ENCODE measurements at places on chromosomes 5 and 9.
A peak's percentile ranks its signal among the peaks of the same experiment; 100 is the strongest.

DNA sequence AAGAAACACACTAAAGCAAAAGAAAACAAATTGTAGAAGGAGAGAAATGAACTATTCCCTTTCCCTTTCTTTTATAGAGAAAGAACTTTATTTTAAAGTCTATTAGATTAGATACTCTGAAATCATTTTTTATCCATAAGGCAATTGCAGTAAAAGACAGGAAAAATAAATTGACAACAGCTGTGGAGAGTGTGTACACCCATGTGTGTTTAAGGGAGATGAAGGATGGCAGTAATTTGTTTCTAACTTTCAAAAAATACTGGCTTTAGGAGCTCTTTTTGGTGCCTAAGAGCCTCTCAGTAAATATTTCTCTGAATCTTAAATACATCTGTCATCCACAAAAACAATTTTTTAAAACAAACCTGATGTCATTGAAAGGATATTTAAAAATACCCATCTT, 18.3 kb upstream of the ARL14EPL start:
- no peak for DNase-seq

DNA sequence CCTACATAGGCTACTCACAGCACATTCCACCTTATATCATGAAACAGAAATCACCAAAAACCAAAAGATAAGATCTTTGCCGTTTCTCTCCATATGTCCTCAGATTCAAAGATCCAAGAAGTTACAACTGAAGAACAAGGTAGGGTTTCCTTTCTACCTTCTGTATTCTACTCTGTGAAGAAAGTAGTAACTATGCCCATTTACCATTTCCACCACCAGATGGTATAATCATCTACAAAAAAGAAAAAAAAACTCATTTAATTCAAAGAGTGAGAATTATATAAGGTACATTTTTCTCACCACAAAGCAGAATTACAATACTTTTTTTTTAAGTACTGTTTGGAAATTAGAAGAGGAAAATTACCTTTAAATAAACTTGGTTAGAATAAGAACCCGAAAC, 172.6 kb upstream of the PTGER4 start:
- no peak for DNase-seq

GRCh38 chr9:105076729-105077128, 148.8 kb upstream of the ABCA1 start:
- DNase-seq, result no peak

DNA sequence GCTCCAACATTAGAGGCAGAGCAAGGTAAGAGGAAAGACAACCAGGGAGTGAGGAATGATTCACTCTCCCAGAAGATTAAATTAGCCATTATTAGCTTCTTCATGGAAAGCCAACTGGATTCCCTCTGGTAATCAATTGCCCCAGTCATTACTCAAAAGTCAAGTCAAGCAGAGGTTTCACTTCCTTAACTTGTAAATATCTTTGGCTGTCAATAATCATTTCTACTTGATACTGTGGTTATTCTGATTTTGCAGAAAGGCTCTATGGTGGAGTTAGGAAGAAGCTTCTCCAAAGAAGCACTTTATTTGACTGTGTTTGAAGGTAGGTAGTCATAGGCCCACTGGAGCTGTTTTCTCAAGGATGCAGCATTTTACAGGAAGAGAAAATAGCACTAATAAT, 78.0 kb downstream of the JAKMIP2 start:
- DNase-seq, result no peak

GRCh38 chr9:21728781-21729180, 73.7 kb upstream of the MTAP start:
- DNase-seq, result no peak

DNA sequence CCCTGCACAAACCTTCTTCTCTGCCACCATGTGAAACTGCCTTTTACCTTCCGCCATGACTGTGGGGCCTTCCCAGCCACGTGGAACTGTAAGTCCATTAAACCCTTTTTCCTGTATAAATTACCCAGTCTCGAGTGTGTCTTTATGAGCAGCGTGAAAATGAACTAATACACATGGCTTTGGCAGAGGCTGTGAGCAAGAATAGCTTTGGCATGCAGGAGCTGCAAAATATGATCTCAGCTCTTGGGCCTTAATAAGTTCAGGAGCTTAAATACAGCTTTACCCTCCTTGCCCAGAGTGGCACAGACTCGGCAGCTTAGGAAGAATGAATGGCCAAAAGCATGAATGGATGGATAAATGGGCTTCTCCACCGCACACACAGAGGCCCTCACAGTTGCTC, 15.7 kb upstream of the SLC36A1 start:
- DNase-seq, result no peak

DNA sequence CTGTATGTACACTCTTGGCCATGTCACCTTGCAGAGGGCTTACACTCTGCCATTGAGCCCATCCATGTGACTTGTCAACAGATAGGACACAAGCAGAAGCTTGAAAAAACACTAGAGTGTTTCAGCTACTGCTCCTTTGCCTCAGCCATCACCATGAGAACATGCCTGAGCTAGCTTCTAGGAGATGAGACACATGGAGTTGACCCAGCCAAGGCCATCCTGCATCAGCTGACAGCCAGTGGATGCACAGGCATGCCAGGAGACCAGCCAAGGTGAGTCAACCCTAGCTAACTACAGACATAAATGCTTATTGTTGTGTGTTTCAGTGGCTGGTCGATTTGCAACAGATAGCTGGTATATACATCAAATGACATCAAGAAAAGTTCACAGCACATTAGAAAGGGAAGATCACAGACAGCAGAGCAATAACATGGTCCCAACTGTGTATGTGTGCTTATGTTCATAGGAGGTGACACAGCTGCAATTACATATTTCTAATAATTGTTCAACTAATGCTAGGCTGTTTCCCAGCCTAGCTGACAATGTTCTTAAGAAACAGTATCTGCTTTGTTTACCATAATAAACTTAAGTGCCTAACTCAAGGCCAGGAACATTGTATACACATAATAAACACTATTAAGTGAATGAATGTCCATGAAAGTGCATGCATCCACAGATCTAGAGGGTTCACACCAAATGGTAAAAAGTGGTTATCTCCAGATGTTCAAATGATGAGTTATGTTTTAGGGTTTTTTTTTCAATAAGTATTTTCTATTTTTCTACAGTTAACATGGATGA, 105.7 kb downstream of the SPOCK1 start:
- no peak for DNase-seq

DNA sequence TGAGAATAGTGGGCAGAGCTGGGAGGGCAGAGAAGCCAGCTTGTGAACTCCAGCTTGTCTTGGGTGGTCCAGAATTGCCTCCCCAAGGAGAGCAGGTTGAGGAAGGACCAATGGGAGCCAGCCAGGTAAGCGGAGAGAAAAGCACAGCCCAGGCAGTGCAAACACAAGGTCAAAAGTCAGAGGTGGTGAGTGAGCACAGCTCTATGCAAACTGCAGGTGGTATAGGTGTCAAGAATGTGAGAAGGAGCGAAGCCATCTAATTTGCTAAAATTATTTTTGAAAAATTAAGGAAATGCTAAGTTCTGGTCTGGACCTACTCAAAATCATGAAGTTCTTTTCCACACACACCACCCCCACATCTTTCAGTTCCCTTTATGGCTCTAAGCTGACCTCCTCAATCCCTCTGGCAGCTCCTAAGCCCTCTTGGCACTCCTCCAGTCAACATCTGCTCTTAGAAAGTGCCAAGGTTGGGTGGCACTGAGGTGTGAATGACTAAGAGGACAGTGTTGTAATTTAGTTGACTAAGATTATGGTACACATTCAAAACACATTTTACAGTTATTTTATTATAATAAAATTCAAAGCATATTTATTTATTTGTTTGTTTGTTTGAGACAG, 6.6 kb upstream of the OTULINL start:
- DNase-seq, result peak; percentile 50

GRCh38 chr9:107984956-107985355, 495.4 kb upstream of the KLF4 start:
- DNase-seq, result no peak

DNA sequence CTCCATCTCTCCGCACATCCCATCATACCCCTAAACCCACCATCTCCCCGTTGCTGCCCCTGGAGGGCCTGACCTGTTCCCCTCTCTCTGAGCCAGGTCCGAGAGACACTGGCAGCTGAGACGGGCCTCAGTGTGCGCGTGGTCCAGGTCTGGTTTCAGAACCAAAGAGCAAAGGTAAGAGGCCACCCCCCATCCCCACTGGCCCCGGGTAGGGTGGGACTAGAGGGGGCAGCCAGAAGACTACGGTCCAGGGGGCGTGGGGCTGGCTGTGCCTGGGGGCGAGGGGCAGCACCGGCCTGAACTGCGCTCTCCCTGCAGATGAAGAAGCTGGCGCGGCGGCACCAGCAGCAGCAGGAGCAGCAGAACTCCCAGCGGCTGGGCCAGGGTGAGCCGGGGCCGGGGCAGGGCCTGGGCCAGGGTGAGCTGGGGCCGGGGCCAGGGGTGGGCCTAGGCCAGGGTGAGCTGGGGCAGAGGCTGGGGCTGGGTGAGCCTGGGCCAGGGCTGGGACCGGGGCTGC, 79.8 kb downstream of the LMX1B start:
- DNase-seq, result no peak

DNA sequence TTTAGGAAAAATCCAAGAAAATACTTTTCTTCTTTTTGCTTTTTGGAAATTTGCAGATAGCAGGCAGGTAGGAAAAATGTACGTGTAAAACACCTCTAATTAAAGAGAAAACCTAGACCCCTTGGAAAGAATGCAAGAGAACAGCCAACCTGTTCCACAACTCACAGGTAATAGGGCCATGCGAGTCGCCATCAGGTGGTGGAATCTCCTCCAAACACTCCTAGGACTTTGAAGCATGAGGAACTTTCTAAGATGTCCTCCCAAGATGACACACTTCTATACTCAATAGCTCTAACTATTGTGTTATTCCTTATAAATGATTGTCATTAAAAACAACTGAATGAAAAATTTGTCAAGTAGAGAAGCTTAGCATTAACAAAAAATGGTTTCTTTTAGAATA, 174.0 kb downstream of the TMC1 start:
- DNase-seq, result no peak

- DNase-seq, result no peak
Measured at GRCh38 chr5:167671176-167671575, 620.3 kb upstream of the WWC1 start.

GRCh38 chr9:78386348-78386747, 89.4 kb downstream of the PSAT1 start:
- no peak for DNase-seq

DNA sequence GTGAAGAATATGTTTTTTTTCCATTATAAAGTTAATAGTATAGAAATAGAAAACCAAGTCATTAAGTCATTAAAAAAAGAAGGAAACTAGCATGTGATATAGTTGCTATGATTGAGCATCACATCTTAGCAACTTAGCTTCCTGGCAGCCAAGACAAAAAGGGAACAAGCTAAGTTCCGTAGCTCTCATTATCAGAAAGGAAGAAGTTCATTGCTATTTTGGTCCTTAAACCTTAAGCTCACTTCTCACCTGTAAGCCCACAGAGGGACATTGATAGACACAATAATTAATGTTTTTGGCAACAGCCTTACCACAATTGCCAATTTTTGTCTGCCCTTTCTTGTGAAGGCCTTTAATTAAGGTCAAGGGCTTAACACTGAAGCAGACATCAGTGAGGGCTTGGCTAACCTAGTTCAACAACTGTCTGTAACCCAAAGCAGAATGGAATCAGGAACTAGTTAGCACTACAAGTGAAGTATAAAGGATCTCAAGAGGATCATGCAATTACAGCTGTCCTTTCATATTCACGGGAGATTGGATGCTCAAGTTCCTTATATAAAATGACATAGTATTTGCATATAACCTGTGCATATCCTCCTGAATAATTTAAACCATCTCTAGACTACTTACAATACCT, 24.0 kb upstream of the KLF4 start:
- no peak for DNase-seq

DNA sequence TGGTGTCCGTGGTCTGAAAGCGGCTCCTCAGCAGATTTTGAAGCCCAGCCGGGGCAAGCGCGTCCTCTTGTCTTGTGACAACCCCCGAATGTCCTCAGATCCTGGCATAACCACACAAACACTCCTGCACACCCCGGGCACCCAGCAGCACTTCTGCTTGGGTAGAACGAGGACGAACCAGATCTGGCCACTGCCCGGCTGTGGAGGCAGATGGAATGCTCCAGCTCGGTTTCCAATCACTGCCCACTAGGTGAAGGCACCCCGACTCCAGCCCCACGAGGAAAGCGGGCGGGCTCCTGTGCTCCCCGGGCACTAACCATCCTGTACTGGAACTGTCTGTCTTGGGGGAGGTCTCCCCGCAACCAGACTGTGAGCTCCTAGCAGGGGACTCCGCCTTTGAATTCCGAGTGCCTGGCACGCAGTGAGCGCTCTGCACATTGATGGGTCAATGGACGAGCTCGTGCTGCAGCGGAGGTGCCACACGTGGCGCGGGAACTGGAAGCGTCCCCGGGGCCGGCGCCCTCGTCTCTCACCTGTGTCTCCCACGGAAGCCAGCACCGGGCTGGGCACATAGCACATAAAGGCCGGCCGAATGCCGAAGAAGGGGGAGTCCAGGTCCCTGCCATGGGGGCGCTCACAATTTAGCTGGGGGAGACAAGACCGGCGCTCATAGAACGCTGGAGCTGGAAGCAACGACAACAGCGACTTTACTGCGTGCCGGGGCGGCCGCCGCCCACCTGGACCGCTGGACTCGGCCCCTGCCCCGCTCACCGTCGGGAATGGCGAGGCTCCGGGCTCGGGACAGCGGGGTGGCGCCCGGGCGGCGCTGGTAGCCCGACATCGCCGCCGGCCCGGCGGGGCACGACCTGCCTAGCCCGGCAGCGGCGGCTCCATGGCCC, 608 bp downstream of the ENTR1 start:
- peak; percentile 13 for DNase-seq

DNA sequence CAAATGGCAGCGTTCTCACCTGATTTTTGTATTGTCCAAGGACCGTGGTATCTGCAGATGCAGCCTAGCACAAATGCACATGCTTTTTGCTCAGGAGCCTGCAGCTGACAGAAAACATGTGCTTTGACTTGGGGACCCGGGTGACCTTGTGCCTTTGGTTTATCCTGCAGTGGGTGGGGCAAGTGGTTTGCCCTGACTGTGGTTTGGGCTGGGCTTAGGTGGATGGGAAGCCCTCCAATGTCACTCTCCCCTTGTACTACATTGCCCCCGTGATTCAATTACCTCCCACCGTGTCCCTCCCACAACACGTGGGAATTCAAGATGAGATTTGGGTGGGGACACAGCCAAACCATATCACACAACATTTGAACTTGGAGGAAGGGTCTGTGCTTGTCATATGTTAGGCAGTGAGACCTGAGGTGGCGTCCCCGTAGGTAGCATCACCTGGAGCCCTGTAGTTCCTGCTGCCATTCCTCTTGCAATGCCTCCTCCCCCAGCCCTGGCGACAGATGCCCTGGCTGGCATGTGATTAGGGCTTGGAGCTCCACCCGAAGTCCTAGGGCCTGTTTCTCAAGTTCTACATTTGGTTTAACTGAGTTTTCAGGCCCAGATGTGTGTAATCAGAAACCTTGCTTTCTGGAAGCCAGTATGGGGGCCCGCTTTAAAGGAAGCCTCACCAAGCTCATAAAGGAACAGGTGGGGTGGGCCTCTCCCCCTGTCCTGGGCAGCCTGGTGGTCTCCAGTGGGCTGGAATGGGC, 2.1 kb downstream of the ANKRD33B start:
- no peak for DNase-seq

GRCh38 chr5:36694351-36694750, 87.9 kb downstream of the SLC1A3 start:
- no peak for DNase-seq

- no peak for DNase-seq
Measured at GRCh38 chr9:31629292-31629691, 755.2 kb upstream of the ACO1 start.

GRCh38 chr5:143932584-143932983, 120.6 kb downstream of the HMHB1 start:
- no peak for DNase-seq

GRCh38 chr9:132125361-132125760, 36.5 kb upstream of the NTNG2 start:
- DNase-seq, result no peak

GRCh38 chr9:28134446-28134976, 561.2 kb upstream of the C9orf72 start:
- no peak for DNase-seq
